ENCODE measurements at places on chromosomes 5 and 9.

- no peak for DNase-seq
Measured at GRCh38 chr9:115117999-115118878, at the start of gene TNC. Gene TNC (minus strand): TSS chr9:115118157. CDS start chr9:115091018, 27,139 bp downstream.

GRCh38 chr9:87122947-87123685 is 175.8 kb upstream of the GAS1 start:
- no peak for DNase-seq

- DNase-seq: no peak
Measured at GRCh38 chr9:82706786-82707185, 356.2 kb downstream of the RASEF start.

GRCh38 chr5:133723651-133724366 is 111.5 kb upstream of the FSTL4 start:
- no peak for DNase-seq

- no peak for DNase-seq
Measured at GRCh38 chr9:98084396-98084795, 27.9 kb downstream of the NANS start.

- no peak for DNase-seq
Measured at GRCh38 chr9:130447193-130447816, 2.5 kb downstream of the ASS1 start.

GRCh38 chr5:118378959-118379358 is 609.4 kb downstream of the DTWD2 start:
- DNase-seq: no peak

DNA sequence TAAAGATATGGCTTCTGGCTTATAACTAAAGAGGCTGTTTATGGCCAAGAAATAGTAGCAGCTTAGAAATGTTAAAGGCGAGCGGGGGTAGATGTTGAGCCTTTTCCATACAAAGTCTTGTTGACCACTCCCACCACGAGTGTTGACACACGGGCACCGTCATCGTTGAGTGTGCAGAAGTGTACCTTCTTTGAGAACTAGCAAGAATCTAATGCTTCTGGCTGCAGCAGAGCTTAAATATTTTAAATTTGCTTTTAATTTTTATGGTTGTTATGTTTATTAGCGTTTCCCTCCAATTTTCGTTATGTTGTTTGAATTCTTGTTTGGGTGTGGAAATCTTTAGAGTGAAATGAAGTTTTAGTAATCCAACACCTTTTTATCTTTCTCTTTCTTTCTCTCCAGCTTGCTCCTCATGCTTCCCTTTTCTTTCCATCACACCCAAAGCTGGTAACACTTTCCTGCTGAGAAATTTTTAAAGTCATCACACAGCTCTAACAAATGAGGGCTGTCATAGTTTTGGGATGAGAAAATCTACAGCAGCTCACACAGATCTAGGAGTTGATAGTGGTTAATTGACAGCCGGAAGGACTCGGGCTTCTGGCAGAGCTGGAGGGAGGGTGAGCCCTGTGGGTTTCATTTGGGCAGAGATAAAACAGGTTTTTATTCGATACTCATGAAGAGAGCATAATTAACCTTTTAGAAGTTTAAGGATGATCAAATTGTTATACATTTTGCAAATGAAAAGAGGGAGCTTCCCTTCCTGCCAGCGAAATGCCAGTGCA is 120.1 kb upstream of the ZNF608 start:
- no peak for DNase-seq

GRCh38 chr5:91474201-91474600 is 91.1 kb upstream of the ARRDC3 start:
- DNase-seq: no peak

- DNase-seq: no peak
Measured at GRCh38 chr5:176740702-176741496, 69.5 kb upstream of the UNC5A start.

All from activated T-helper 1 cell treated with anti-CD3 and anti-CD28 coated beads, Interleukin-2, amount 50 U/mL, for 16 hours (primary cell).